Putamen (tissue), 1 donor: ENCODE measurements at places on chromosomes 4 and X.
A peak's percentile ranks its signal among the peaks of the same experiment; 100 is the strongest.

DNA sequence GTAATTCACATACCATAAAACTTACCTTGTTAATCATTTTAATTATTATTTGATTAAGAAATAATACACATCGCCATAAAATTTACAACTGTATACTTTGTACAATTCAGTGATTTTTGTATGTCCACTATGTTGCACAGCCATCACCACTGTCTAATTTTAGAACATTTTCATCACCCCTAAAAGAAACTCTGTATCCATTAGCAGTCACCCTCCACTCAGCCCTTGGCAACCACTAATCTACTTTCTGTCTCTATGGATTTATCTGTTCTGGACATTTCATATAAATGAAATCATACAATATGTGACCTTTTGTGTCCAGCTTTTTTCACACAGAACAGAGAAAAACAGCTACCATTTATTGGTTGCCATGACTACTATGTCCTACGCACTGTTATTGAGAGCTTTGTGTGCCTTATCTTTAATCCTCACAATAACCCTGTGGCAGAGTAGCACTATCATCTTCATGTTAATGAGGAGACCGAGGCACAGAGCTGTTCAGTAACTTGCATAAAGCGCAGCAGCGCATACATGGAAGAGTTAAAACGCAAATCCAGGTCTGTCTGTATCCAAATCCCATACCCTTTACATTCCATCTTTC, 64.6 kb upstream of the PAGE1 start:
- DNase-seq: no peak

DNA sequence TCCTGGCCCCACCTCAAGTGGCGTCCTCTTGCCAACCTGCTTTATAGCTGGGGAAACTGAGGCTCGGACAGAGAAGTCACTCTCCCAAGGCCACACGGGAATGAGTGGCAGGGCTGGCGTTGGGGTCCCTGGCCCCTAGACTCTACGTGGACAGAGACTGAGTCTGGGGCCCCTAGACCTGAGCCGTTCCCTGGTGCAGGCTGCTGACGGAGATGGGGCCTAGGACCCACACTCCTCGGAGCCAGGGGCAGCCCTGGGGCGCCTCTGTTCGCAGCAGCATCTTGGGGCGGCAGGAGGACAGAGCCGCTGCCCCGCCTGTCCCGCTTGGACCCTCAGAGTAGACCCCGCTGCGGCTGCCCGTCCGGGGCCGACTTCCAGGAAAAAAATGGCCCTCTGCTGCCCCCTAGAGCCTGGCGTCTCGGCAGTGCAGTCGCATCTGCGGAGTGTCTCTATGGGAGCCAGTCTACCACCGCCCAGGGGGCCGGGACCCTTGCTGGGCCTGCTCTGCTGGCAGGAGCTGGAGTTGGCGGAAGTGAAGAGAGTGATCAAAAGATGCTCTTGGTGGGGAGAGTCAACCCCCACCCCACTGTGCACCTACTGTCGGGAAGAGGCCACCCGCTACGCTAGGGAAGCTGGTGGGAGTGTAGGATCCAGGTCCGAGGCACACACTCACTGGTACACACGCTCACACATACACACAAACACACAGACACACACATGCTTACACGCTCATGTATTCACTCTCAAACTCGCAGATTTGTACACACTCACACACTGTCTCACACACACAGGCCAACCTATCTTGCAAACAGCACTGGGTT, 220.1 kb downstream of the AFAP1 start:
- DNase-seq: peak; percentile 33

GRCh38 chr4:120202222-120202621, 135.6 kb upstream of the MAD2L1 start:
- DNase-seq: no peak

DNA sequence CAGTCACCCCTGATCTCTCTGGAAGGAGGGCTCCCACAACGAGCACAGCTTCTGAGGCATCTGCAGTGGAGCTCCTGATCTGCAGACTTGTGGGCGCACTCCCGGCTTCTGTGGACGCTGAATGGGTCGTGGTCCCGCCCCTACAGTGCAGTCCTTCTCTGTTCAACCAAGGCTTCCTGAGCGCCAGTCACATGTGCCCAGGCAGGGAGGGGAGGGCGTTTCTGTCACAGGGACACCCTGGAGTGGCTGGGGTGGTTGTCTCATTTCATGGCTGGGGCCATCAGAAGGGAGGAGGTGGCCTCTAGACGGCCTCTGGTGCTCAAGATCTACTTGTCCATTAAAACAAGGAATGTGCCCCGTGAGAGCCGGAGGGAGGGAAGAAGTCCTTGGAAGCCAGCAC, 67.1 kb upstream of the PSAPL1 start:
- DNase-seq: no peak

DNA sequence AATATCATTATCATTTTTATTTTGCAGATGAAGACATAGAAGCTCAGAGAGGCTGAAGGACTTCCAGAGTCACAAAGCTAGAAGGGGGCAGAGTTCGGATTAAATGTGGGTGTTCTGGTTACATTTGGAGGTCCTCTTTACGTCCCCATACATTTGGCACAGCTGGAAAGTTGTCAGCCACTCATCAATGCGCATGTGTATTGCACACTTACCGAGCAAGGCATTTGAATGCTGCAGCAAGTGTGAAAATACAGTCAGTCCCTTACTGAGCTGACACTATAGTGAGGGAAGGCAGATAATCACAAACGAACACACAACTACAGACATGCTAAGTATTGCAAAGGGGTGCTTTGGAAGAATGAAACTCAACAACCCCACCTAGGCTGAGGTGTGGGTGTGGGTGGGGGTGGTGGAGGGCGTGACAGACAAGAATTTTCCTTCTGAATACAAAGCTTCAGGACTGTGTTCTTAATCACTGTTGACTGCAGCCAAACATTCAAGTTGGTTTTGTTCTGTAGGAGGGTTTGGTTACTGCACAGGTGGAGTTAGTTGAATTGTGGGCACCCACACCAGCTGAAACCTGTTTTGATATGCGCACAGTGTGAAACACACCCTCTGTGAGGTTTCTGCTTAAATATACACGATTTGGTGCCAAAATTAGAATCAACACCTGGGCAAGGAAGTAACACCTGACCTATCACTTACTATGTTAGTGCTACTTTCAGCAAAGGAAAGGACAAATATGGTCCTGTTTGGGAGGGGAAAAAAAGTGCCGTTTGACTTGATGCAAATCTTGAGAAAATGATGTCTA, 72.4 kb downstream of the COQ2 start:
- no peak for DNase-seq

DNA sequence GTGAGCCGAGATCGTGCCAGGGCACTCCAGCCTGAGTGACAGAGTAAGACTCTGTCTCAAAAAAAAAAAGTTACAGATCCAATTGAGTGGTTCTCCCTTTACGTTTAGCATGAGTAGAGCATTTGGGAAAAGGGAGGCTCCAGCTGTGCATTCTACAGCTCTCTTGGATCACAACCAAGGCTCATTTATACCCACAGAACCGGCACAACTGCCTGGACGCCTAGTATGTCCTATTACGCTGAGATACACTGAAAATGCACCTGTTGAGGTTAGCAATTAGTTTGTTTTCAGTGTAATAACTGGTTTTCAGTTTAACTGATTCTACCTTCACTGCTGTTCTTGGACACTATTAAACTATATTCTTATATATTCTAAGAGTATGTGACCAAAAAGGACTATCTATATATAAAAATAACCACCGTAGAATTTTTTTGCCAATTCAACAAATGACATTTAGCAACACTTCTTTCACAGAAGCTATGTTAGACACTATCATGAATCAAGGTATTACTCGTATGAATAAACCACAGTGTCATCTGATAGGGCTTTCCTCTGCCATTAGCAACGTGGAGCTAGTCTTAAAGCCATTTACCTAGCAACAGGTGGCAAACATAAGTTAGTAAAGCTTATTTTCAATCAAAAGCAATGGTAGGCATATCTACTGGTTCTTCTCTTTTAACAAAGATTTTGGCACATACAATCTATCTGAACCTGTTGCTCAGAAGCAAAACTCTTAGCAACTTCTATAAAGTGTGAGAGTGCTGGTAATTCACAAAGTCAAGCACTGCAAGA, 3.6 kb downstream of the OTUD4 start:
- DNase-seq: no peak

GRCh38 chrX:31178769-31179125, 106.9 kb upstream of the FTHL17 start:
- no peak for DNase-seq

DNA sequence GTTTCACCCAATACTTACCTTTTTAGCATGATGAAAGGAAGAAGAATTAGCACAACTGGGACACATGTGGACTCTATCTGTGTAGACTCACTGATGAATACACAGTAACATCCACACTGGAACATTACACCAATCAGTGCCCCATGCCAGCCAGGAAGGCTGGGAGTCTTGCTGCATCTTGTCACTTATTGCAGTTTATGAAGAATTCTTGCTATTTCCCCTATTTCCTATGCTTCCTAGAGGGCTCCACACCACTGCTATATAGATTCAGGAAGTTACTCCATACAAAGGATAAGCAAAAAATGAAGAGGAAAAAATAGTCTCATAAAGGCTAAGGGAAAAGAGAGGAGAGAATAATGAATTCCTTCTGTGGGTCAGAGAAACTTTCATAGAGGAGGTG, 201.0 kb downstream of the CAMK2D start:
- DNase-seq: no peak

- DNase-seq: no peak
Measured at GRCh38 chr4:150510176-150510865, 71.6 kb upstream of the MAB21L2 start.

DNA sequence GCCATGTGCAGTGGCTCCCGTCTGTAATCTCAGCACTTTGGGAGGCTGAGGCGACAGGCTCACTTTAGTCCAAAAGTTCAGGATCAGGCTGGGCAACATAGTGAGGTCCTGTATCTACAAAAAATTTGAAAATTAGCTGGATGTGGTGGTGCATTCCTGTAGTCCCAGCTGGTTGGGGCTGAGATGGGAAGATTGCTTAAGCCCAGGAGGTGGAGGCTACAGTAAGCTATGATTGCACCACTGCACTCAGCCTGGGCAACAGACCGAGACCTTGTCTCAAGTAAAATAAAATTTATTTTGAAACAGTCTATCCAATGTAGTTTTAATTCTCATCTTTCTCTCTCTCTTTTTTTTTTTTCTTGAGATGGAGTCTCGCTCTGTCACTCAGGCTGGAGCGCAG, 21.1 kb downstream of the RBM10 start:
- no peak for DNase-seq

DNA sequence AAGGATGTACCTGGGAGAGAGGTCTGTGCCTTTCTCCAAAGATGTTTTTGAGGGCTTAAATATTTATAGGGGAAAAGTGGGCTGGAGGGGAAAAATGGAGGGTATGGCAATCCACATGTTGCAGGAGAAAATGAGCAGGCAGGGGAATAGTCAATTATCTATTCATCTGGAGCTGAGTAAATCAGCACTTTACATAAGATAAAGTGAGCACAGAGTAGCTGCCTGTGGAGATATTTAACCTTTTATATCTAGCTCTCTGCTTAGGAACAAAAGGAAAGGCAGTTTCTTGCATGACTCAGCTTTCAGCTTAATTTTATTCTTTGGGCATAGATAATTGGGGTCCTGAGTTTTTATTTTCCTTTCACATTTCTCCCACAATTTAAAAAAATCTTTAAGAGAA, 93.6 kb upstream of the NPY2R start:
- DNase-seq: no peak
